ENCODE measurements at places on chromosomes 6 and 20.

DNA sequence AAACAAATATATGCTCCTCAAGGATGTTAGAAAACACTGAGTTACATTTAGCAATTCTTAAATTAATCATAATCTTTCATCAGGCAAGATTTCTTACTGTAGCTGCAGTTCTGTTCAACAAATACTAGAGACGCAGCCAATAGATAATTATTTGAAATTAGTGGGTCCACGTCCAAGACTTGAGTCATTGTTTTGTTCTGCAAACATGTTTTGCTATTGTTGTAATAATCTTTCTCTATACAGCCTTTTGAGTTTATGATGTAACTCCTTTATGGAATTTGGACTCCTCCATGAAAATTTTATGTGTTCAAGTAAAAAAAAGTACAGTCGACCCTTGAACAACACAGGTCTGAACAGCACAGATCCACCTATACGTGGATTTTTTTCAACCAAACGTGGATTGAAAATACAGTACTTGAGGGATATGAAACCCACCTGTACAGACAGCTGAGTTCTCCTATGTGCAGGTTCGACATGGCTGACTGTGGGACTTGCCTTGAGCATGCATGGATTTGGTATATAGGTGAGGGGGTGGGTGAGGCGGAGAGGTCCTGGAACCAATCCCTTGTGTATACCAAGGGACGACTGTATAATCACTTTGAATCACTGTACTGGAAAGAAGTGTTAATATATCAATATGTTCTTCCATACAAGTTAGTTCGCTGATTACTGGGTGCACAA is 41.3 kb upstream of the SLC22A16 start:
- DNase-seq: no peak

DNA sequence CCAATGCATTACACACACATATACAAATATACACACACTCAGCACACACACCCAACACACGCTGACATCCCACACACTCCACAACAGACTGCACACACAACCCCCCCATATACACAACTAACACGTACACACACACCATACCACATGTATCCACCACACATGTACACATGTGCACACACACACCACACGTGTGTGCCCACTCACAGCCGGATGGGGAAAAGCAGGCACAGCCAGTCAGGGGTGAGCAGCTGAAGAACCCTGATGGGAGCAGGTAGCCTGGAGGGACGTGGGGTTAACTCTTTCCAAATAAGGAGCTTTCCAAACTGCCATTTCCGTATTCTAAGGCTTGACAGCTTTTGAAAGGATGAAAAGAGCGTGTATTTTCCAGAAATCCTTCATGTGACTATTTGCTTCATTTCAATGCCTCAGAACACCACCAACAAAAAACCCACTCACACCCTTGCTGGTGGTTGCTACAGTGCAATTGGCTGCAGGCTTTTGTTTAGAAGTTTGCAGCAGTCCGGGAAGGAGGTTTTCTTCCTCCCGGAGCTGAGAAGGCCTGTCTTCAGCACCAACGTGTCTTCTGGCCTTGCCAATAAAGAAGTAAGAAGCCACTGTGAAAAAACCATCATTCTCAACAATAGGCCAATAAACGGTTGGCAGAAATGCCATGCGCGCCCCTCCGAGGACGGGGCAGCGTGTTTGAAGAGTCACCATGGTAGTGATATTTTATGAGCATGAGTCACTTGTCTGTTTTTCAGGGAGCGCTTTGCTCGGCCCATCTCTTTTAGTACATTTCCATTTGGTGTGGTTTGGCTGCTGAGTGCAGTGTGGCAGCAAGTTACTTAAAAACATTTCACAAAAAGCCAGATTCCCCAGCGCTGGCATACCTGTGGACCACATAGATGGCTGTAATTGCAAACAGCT is 131.3 kb upstream of the GMDS start:
- no peak for DNase-seq

DNA sequence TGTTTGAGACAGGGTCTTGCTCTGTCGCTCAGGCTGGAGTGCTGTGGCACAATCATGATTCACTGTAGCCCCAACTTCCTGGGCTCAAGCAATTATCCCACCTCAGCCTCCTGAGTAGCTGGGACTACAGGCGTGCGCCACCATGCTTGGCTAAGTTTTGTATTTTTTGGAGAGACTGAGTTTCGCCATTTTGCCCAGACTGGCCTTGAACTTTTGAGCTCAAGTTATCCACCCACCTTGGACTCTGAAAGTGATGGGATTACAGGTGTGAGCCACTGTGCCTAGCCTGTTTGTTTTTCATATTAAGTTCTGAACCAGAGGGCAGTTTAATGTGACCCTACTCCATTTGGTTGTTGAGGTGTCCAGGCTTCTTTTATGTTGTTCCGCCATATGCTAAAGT is 194.8 kb downstream of the PLCB1 start:
- DNase-seq: no peak

GRCh38 chr6:105001906-105002305 is 45.0 kb downstream of the LIN28B start:
- DNase-seq: no peak

- DNase-seq: no peak
Measured at GRCh38 chr6:131362070-131362469, 211.0 kb upstream of the ARG1 start.

DNA sequence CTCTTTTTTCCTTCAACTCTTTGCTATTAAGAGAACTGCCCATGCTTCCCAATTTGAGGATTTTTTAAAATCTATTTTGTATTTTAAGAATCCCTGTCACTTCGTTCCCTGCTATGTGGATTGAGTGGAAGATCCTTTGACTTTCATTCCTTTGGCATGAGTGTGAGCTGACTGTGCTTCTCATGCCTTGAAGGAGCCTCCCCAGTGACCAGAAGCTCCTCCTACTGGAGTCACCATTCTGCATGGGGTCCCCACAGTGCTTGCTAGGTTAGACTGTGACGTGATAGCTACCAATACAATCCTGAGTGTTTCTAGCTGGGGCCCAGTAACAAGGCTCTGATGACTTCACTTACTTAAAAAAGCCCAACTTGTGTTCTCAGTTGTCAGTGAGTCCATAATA is 104.4 kb upstream of the LAMP5 start:
- DNase-seq: no peak

- no peak for DNase-seq
Measured at GRCh38 chr20:38523697-38524096, 51.1 kb downstream of the RALGAPB start.

DNA sequence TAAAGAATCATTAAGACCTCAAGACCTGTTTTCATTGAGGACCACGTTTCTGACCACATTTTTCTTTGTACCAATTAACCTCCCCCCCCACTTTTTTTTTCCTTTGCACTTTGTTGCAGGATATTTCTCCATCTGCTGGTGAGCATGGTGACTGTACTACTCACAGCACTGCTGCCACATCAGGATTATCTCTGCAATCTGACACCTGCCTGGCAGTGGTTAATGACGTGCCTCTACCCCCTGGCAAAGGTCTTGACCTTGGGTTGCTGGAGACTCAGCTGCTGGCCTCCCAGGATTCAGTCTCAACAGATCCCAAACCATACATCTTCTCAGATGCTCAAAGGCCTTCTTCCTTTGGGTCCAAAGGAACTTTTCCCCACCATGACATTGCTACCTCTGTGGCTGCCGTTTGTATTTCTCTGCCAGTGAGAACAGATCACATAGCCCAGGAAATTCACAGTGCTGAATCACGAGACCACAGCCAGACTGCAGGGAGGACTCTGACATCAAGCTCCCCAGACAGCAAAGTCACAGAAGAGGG is 46.6 kb upstream of the EDN3 start:
- DNase-seq: no peak

- DNase-seq: peak; percentile 45
Measured at GRCh38 chr6:141309295-141309694, 823.4 kb upstream of the GJE1 start.

DNA sequence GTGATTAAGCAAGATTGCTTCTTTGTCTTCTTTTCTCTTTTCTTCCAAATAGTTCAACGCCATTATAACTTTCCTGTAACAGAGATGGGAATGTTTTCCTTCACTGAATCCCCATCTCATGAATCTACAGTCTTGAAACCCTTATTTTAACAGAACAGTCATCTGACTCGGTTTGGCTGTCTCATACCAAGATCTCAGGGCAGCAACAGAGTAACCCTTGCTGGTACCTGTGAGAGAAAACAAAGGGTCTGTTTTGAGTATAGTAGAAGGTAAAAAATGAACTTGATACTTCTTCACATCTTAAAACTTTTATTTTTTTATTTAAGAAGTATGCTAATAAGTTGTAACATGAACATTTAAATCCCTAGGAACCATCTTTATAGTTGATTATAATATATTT is 19.6 kb upstream of the DSE start:
- no peak for DNase-seq

- no peak for DNase-seq
Measured at GRCh38 chr6:34510299-34510698, 44.4 kb downstream of the PACSIN1 start.

- no peak for DNase-seq
Measured at GRCh38 chr6:33957892-33958525, 154.2 kb upstream of the MLN start.

- peak; percentile 84 for DNase-seq
Measured at GRCh38 chr6:30824698-30825097, 59.6 kb upstream of the DDR1 start.

DNA sequence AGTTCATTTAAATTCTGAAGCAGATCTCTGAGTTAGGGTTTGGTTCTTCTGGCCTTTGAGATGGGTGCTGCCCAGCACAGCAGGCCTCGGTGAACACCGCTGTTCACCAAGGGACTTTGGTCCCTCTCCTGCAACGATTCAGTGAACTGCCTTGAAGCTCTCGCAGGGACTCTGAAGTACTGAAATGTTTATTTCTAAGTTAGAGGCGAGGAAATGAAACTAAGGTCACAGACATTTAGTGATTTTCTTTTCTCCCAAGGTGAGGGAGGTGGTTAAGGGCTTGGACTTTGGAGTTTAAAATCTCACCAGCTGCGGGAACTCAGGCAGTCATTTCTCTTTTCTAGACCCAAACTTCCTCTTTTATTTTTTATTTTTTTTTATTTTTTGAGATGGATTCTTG is 26.2 kb downstream of the E2F3 start:
- no peak for DNase-seq

Data from DMS53 (cell line).